ENCODE measurements at places on chromosomes 7 and 10.
A peak's percentile ranks its signal among the peaks of the same experiment; 100 is the strongest.

GRCh38 chr10:15433850-15434537 lies 62.9 kb upstream of the FAM171A1 start:
- DNase-seq: no peak

- no peak for DNase-seq
These were observed 93.1 kb upstream of the DKK1 start for GRCh38 chr10:52220947-52221346.

- no peak for DNase-seq
These were observed 30.3 kb downstream of the CCNJ start for GRCh38 chr10:96073722-96074121.

DNA sequence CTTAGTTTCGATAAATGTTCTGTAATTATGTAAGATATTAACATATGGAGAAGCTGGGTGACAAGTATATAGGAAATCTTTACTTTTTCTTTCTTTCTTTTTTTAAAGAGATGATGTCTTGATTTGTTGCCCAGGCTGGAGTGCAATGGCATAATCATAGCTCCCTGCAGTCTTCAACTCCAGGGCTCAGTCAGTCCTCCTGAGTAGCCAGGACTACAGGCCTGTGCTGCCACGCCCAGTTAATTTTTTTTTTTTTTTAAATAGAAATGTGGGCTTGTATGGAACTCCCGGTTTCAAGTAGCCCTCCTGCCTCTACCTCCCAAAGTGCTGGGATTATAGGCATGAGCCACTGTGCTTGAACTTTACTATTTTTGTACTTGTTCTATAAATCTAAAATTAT lies 111.7 kb downstream of the POLL start:
- DNase-seq: no peak

DNA sequence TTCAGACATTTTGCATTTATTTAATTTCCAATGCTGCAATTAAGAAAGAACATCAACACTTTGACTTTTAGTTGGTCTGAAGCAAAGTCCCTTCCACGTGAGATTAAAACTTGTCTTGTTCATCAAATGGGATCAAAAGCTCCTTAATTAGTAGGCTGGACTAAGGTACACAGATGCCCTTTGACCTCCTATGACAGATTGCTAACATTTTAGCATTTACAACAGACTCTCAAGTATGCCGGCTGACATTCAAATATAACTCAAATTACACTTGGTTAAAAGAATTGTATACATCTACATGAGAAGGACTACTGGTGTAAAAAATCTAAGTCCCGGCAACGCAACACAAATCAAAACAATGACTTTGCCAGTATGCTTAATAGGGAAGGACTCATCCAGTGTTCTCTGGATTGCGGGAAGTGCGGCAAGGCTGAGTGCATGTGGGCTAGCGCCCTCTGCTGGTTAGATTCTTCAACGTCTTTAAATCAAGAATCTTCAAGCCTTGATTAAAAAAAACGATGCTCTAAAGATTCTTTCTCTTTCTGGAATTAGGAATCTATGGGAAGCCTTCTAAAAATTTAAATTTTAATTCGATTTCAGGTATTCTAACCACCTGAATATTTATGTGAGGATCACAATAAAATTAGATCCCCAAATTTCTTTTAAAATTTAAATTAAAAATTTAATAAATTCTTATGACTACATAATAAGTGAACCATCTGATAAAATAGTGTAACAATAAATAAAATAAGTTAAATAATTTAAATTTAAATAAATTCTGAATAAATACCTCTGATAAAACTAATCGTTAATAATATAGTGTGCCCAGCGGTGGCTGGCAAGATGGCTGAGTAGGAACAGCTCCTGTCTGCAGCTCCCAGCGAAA lies 444.7 kb downstream of the DGKB start:
- DNase-seq: no peak

- DNase-seq: no peak
These were observed 182.0 kb downstream of the CUX1 start for GRCh38 chr7:101999393-101999792.

DNA sequence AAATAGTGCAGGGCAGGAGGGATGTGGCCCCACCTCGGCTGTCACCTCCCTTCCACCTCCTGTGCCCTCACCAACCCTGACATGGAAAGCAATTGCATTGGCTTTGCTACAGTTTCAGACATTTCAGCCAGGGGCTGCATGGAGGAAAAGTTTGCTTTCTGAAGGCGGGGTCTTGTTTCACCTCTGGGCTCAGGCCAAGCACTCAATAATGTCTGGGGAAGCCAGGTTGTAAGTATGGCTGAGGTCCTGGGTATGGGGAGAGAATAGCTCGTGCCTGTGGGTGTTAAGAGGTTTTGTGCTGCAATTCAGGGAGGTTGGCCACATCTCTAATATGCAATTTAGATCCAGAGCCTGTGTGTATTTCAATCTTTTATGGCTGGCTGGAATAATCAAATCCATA lies 238.4 kb upstream of the MKI67 start:
- DNase-seq: no peak

DNA sequence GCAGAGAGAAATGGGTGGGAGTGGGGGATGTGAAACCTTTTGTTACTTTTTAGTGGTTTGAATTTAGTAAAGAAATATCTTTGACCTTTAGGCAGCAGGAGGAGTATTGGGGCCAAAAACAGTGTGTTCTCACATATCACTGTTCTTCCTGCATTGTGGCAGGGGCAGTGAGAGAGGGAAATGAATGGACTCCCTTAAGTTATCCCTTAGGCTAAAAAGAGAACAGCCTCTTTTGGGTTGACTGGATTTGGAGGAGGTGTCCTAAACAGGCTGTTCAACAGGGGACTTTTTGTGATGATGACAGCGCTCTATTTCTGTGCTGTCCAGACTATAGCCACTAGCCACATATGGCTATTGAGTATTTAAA lies 22.3 kb downstream of the ZNF775 start:
- DNase-seq: no peak

DNA sequence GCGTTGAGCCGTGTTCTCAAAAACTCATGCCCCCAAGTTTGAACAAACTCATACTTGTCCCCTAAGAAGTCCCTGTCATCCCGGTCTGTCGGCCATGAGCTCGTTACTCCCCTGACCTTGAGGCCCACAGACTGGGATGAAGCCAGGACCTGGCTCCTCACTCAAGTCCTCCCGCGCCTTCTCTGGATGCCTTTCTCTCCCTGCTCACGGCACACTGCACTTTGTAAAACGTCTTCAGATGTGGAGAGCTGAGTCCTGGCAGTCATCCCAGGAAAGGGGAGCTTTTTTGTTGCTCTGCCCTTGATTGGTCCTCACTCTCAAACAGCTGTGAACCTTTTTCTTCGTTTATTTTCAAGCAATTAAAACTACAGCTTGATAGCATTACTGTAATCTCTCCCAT lies 110.8 kb downstream of the JAZF1 start:
- DNase-seq: peak; percentile 18

GRCh38 chr10:108894402-108895301 lies 1028.7 kb downstream of the XPNPEP1 start:
- DNase-seq: no peak

GRCh38 chr7:103680161-103681144 lies 234.4 kb upstream of the SLC26A5 start:
- DNase-seq: no peak

DNA sequence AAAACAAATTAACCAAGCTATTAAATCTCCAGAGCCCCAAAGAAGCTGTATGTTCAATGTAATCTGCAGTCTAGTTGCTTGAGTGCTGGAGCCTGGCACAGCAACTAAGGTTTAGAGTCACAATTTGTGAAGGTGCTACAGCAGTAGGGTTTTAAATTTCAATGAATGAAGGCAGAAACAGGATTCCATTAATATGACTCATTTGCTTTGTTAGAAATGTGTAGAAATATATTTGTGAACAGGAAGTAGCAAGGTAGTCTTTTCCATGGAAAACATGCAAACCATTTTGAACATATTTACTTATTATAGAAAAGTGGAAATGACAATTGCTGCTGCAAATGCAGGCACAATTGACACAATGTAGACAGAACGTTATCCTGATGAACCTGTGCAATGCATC lies 149.0 kb upstream of the STEAP4 start:
- no peak for DNase-seq

DNA sequence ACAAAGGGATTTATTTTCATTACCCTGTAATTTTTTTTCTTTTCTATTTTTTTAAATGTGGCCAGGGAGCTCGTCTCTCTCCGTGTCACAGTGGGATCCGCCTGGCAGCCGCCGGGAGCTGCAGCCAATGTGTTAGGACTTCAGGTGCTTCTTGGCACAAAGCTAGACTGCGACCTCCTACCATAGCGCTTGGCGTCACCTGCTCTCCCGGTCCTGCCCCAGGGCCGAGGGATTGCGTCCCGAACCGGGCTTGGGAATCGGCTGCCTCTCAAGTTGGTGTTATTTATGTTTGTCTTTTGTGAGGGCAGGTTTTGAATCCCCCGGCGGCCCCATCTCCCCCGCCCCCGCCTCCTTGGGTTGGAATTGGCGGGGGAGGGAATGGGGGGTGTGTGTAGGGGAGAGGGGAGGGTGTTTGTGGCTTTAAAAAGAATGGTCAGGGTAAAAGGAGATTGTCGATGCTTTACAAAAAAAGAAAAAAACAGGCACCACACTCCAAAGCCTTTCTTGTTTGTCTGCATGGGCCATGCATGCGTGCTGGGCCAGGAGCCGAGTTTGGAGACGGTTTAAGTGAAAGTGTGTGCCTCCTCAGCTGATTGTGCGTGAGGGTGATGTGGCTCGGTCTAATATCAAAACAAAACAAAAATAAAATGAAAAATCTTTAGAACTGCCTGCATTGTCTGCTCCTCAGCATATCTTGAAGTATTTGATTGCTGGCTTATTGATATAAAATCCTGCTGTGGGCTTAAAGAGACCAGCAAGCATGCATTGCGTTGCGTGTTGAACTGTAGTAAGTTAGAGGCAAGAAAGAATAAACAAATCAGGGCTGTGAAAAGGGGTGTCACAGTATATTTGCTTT lies 1.2 kb downstream of the PPP1R9A start:
- DNase-seq: no peak

- no peak for DNase-seq
These were observed 41.1 kb downstream of the FAM20C start for GRCh38 chr7:233249-234035.

DNA sequence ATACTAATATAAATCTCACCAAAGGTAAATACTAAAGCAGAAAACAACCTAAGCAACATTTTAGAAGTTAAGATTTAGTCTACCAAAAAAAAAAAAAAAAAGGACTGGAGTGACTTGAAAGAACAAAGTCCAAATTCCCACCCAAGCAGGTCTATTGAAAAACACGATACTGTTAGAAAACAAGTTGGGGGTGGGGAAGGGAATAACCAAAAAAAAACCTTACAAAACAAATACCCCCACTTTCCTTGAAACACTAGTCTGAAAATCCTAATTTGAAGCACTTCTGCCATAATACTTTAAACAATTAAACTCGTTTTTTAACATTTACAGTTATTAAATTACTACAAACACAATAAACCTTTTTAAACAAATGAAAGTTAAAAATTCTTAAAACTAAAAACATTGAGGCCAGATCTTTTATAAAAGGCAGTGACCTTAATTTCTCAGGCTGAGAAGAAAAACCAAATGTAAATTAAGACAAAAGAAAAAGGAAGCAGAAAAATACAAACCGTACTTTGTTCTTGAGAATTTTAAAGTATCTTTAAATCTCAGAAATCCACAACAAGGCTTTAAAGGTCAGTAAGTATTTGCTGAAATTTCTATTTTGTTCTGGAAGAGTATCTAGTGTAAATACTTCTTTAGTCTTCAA lies 135.1 kb downstream of the NRBF2 start:
- no peak for DNase-seq

GRCh38 chr7:111855842-111856227 lies 293.5 kb upstream of the IMMP2L start:
- DNase-seq: no peak

- no peak for DNase-seq
These were observed 19.7 kb downstream of the AQP1 start for GRCh38 chr7:30931161-30931928.

DNA sequence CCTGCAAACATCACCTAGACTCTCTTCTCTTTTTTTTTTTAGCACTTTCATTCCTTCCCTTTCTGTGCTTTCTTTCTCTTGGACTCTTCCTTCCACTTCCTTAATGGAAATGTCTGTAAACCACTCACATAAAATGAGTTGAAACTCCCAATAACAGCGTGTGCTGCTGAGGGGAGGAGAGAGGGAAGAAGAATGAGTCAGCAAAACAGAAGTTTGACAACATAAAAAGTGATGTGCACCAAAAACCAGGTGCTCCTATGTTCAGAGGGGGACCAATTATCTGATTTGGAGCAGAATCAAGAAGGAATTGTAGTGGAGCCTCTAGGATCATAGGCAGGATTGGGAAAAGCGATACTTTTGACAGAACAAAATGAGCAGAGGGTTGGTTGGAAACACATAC lies 712.1 kb upstream of the IGFBP3 start:
- no peak for DNase-seq

DNA sequence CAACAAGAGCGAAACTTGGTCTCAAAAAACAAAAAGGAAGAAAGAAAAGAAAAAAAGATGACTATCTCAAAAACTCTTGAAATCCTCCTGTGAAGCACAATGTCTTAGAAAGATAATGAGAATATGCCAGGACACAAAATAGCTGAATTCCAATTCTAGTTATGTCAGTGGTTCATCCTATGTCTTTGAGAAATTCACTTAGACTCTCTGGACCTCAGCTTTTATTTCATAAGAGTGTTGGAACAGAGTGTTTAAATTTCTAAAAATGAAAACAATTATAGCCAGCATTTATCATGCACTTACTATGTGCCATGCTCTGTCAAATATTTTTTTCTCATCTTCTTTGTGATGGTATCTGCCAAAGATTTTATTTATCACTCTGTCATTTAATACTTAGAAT lies 13.3 kb upstream of the HYCC1 start:
- no peak for DNase-seq

DNA sequence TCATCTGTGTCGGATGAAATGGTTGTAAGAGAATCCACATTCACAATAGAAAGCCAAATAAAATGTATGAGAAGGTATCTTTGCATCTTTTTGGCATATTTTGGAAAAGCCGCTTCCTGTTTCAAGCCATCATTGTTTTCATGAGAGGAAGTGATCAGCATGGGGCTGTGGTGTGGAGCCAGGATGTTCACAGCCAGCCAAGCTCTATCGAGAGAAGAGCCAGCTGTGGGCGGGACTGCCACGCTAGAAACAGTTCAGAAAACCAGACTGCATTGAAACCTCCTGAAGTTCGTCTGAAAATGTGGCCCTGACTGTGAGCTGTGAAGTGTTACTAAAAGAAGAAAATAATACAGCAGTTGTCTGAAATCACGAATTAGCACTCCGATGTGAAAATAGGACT lies 21.2 kb upstream of the NPS start:
- DNase-seq: peak; percentile 59

GRCh38 chr10:89100680-89101079 lies 106.4 kb downstream of the CH25H start:
- DNase-seq: no peak

DNA sequence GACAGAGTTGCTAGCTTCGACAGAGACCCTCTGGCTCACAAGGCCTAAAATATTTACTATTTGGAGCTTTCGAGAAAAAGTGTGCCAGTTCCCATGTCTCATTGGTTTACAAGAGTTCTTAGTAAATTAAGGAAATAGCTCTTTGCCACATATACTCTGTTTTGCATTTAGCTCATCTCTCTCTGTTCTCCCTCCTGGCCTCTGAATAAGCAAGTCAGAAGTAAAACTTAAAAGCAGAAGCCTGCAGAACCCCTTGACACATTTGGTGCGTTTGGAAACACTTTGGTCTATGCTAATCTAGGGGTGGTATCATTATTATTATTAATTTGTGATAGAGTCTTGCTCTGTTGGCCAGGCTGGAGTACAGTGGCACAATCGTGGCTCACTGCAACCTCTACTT lies 6.4 kb downstream of the CARD11 start:
- DNase-seq: no peak

- DNase-seq: peak; percentile 32
These were observed 488 bp downstream of the EIF4H start for GRCh38 chr7:74174606-74175082.

GRCh38 chr10:7892146-7892545 lies 73.8 kb downstream of the TAF3 start:
- no peak for DNase-seq

Data from anterior cingulate cortex (tissue), 58 donors.